ENCODE measurements at places on chromosomes 13 and 19.

- no peak for DNase-seq
Measured at GRCh38 chr19:30522341-30522740, 150.2 kb downstream of the ZNF536 start.

GRCh38 chr13:108586826-108587225 is 42.6 kb upstream of the MYO16 start:
- DNase-seq = no peak

DNA sequence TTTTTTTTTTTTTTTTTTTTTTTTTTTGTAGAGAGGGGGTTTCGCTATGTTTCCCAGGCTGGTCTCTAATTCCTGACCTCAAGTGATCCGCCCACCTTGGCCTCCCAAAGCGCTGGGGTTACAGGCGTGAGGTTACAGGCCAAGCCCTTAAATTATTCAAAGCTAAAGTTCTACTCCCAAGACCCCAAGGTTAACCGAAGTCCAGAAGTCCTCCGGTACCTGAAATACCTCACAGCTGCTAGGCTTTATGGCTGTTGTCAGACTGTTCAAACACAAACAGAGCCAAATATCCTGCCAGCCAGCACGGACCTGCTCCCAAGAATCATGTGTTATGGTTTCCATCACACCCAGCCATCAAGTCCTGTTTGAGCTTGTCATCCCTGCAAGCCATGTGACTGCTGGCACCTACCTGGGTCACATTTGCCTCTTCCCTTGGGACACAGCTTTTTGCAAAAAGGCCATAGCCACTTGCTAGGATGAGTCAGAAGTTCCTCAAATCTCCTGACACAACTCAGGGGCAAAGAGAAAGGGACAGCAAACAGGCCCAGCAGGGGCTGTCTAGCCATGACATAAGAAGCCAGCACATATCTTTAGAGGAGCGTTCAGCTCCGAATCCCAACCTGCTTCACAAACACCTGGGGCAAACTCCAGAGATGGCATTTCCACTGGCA is 129.9 kb downstream of the FOXO1 start:
- no peak for DNase-seq

DNA sequence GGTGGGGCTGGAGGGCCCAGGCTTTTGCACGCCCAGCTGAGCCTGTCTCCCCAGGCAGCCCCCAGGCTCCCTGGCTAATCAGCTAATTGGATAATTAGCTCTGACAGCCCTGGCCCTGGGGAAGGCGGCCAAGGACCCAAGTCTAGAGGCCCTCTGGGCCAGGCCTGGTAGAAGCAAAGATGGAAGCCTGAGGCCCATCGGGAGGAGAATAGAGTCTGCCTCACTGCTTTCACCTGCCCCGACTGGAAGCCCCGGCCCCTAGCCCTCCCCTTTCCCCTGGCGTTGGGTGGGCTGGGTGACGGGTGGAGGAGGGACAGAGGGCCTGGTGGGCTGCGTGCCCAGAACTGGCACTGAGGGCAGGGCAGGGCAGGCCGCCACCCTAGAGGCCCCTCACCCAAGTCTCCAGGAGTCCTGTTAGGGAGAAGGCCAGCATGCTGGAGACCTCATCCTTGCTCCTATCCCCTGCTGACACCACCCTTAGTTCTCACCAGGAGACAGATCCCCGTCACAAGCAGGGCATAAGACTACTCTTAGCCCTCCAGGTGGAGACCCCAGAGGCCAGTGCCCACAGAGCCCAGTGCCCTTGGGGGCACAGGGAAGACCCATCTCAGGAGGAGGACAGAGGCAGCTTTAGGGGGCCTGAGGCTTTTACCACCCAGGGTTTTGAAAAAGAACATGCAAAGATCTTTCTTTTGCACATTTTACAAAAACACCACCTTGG is 12.0 kb downstream of the LYL1 start:
- DNase-seq = no peak

GRCh38 chr19:11552666-11553372 is 6.2 kb downstream of the ELOF1 start:
- DNase-seq = no peak

All from activated CD4-positive, CD25-positive, alpha-beta regulatory T cell treated with anti-CD3 and anti-CD28 coated beads, Interleukin-2, amount 50 U/mL, for 16 hours (primary cell).